H9 (cell line): ENCODE measurements at places on chromosomes 3 and 15. TPM values are rescaled to one million over a fixed set of nuclear protein-coding genes. Genes with fewer than 3 reads are reported as not detected.

GRCh38 chr3:167606836-167607235 lies 46.9 kb downstream of the WDR49 start:
- no peak overlapping the region for H3K27ac ChIP-seq
- DNase-seq = no peak
- H3K4me3 ChIP-seq = no peak overlapping the region
- H3K4me1 ChIP-seq = peaks cover 8% of the 10 kb centered on the region; the same call in 1 of the 2 replicates

DNA sequence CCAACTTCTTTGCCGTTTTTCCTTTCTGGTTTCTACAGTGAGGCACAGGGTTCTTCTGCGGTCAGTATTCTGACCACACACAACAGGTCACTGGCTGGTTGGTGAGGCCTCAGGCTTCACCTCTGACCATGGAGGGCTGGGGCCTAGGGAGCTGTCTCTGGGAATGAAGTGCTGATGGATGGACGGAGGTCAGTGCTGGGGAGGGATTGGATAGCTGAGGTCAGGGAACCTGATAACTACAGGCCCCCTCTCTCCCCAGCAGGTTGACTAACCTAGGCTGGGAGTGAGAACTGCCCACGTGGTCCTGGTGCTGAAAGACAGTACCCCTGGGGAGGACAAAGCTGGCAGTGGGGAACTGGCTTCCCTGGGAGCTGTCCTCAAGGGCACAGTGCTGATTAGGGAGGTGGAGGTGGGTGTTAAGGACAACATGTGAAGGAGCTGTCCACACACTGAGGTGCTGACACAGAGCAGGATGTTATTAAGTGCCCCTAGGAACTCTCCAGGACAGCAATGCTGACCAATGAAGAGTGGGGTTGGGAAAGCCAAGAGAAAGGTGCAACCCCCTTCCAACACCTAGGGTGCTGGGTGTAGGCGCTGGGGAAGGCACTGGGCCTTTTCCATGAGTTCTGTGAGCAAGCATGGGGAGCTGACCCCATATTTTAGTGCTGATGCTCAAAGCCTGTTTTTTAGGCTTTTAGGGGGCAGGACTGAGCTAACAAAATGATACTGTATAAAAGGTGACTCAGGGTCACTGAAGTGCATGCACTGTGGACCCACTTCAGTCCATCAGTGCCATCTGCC lies 45.2 kb downstream of the ATP2B2 start:
- H3K27me3 ChIP-seq = no peaks in the 10 kb centered on the region
- no peak overlapping the region for H3K27ac ChIP-seq
- peak; percentile 96 for DNase-seq

DNA sequence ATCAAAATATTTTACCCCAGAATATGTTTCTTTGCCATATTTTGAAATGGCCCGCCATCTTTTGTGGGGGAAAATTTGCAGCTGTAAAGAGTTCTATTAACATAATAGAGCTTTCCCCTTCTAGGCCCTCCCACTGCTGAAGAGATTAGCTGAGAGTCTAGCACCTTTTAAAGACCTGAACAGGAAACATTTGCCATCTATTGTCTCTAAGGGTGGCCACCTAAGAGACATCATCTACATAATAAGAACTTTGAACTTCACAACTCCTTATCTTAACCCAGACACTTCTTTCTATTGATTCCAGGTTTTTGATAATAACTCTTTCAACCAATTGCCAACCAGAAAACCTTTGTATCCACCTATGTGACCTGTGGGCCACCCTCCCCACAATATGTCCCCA lies 54.7 kb upstream of the TRPM1 start:
- DNase-seq = no peak
- H3K4me3 ChIP-seq = no peak overlapping the region
- H3K27ac ChIP-seq = no peak overlapping the region
- H3K4me1 ChIP-seq = peaks cover 2% of the 10 kb centered on the region; the same call in 1 of the 2 replicates
- no peaks in the 10 kb centered on the region for H3K27me3 ChIP-seq

GRCh38 chr3:147816752-147817151 lies 407.6 kb downstream of the ZIC1 start:
- H3K36me3 ChIP-seq = no peaks in the 10 kb centered on the region
- no peaks in the 10 kb centered on the region for H3K4me1 ChIP-seq
- H3K4me3 ChIP-seq = no peak overlapping the region
- no peak overlapping the region for H3K27ac ChIP-seq

DNA sequence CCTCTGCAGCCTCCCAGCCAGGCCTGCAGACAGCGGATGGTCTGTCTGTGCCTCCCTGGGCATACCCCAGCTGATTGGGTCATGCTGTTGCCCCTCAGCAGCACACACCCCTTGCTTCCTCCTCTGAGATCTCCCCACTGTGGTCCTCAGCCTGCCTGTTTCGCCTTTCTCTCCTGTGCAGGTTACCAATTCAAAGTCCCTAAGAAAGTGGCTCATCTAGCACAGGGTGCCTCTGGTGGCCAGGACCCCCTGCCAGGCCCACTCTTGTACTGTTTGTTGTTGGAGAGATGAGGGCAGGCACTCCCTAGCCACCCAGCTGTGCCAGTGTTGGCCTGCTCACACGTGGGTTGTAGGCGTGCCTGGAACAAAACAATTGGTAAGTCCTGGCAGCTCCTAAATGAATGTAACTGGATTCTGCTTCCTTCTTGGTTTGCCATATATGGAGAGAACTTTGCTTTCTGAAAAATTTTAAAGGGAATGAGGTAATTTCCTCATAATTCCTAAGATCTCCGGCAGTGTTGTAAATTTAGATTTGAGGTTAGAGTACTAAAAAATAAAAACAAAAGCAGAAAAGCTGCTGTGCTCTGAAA lies 213.2 kb upstream of the IL12A start:
- no peaks in the 10 kb centered on the region for H3K27me3 ChIP-seq
- H3K27ac ChIP-seq = no peak overlapping the region
- peak; percentile 79 for DNase-seq

DNA sequence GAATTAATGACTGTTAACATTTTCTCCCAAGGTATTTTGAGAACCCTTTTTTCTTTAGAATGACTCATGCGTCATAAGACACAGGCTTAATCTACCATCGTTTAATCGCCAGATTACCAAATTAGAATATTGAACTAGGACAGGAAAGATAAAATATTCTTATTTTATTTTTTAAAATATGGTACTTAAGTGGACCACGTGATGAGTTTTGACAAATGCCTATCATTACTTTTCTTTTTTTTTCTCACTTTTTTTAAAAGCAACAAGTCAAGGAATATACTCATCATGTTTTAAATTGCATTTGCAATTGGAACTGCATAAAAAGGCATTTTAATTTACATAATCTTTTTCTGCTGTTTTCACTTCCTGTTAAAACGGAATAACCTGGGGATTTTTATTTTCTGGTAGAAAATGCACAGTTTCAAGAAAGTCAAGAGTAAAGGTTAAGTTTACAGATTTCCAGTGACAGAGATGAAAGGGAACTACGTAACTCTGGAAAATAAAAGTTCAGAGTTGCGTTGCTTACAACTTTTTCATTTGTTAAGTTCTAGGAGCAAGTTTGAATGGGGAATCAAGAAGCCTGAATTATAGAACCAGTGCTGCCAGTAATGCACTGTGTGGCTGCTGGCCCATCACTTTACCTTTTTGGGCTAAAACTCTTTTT lies 23.6 kb downstream of the SIAH2 start:
- H3K4me1 ChIP-seq = 0 out of 2 replicates have a peak, but pooled peaks cover 4% of the 10 kb centered on the region
- H3K27ac ChIP-seq = no peak overlapping the region
- H3K4me3 ChIP-seq = no peak overlapping the region
- no peak for DNase-seq
- no peaks in the 10 kb centered on the region for H3K27me3 ChIP-seq

DNA sequence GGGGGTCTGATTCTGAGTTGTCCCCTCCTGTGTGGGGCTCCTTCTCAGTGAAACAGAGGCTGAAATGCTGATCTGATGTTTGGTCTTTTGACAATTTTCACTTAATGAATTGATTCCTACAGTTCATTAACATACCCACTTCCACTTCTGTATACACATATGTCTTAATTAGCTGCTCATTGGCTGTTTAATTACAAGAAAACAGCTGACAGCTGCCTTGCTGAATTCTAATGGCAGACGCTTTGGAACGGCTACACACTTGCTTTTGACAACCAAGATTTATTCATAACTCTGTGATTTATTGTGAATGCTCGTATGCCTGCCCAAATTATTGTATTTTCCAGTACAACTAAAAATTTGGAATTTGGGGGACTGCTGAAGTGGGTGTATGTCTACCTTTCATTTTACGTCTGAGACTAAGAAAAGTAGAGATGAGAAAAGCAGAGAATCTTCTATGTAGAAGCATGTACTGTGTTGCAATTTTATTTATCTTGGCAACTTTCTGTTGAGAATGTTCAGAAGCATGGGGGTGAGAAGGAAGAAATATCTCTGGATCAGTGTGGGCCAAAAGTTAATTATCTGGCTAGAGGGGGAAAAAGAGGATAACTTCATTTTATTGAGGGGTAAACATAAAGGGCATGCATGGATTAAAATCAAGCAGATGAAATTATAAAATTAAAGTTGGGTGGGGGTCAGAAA lies 46.5 kb upstream of the ICE2 start:
- no peaks in the 10 kb centered on the region for H3K27me3 ChIP-seq
- no peak overlapping the region for H3K4me3 ChIP-seq
- no peak for DNase-seq
- 0 out of 2 replicates have a peak, but pooled peaks cover under 1% of the 10 kb centered on the region for H3K4me1 ChIP-seq
- no peak overlapping the region for H3K27ac ChIP-seq

DNA sequence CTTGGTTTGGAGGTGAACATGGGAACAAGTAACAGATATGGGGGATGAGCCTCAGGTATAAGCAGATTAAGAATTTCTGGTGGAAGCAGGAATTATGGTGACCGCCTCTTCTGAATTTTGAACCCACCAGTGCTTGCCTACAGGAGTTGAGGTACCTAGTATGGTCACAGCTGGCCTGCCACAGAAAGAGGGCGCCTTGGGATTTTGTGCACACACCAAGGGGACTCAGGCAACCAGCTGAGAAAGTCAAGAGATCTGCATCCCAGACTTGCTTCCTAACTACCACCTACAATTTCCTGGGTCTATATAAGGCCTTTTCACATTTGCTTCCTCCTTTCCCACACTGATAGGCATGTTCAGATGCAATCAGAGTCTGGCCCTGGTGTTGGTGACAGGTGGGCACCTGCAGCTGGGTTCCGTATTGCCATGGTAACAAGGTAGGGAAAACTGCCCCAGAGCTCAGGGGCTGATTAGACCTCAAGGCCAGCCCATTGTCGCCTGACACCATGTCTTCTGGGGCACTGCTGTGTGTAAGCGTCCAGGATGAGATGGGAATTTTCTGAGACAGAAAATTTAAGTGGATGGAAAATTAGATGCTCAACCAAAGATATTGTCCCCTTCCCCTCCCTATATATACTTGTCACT lies 75.9 kb upstream of the RASGRF1 start:
- no peak for DNase-seq
- H3K4me3 ChIP-seq = no peak overlapping the region
- H3K36me3 ChIP-seq = no peaks in the 10 kb centered on the region
- 0 out of 2 replicates have a peak, but pooled peaks cover 2% of the 10 kb centered on the region for H3K4me1 ChIP-seq
- no peaks in the 10 kb centered on the region for H3K27me3 ChIP-seq

DNA sequence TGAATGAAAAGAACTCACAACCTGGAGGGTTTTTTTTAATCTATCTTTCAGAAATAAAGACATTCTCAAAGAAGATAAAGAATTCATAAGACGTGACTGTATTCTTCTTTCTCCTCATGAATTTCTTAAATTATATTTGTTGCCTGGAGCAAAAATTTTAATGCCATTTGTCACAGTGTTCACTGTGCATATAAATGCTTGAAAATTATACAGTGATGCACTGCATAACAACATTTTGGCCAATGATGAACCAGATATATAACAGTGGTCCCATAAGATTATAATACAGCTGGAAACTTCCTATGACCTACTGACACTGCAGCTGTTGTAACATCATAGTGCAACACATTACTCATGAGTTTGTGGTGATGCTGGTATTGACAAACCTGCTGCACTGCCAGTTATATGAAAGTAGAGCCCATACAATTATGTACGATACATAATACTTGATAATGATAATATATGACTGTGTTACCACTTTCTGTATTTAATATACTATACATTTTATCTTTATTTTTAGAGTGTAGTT lies 67.3 kb downstream of the P2RY1 start:
- H3K4me1 ChIP-seq = no peaks in the 10 kb centered on the region
- no peaks in the 10 kb centered on the region for H3K27me3 ChIP-seq
- DNase-seq = no peak
- H3K36me3 ChIP-seq = no peaks in the 10 kb centered on the region

Gene PLSCR4
- 1.1 and 1.2 TPM in 2 replicates for total RNA-seq

Gene LMOD3
- not detected in 2 replicates for total RNA-seq

Gene STAC
- 2.9 and 3.0 TPM in 2 replicates for total RNA-seq

Gene DYNLT2B
- total RNA-seq = 12.4 and 14.1 TPM in 2 replicates
